ENCODE measurements at places on chromosomes 2 and 18.

- DNase-seq = no peak
Measured at GRCh38 chr2:20868377-20868776, 45.5 kb upstream of the LDAH start.

DNA sequence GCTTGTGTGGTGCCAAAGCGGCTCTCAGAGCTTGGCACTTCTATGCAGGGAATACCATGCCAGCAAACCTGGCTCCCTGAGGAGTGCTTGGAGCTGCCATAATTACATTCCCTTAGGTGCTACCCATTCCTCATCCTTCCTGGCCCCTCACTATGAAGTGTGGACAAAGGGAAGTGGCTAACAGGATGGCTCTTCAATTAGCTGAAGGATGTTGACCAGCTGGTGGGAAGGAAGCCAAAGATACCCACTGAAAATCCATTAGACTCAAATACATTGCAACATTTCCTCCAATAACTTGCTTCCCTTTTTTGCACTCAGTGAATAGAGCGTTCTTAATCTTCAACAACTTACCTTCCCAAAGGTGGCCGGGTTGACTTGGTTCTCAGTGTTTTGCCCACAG is 8.5 kb downstream of the RFX8 start:
- DNase-seq = no peak

GRCh38 chr2:74877781-74878433 is 44.0 kb downstream of the HK2 start:
- no peak for DNase-seq

- DNase-seq = no peak
Measured at GRCh38 chr18:54852780-54853675, 24.8 kb downstream of the RAB27B start.

GRCh38 chr2:6946722-6947121 is 29.5 kb downstream of the RNF144A start:
- no peak for DNase-seq

DNA sequence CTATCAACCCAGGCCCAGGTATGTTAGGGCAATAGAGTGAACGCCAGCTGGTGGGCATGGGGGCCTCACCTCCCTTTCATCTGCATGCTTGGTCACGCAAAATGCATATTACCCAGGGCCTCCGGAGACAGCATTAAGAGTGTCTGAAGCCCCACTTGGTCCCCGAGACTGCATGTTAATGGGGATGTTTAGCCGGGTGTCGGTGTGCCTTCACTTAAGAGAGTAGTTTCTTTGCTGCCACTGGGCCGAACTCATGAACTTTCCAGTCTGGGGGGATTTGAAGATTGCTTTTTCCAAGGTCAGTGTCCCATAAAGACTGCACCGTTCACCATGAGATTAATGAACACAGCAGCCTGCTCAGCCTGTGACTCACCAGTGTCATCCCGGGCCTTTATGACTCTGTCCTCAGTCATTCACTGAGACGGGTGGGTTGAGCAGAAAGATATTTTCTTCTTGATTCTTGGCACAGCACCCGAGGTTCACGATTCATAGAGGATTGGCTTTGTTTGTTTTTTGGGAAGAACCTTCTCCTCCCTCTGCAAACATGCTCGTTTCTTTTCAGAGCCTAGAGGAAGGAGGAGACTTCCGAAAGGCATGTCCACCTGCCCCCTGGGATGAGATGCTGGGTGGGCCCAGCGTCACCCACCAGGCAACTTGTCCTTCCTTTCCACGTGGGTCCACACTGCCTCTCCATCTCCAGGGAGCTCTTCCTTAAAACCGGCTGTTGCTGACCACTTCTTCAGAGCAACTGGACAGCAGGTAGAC is 199.1 kb downstream of the GLI2 start:
- no peak for DNase-seq

DNA sequence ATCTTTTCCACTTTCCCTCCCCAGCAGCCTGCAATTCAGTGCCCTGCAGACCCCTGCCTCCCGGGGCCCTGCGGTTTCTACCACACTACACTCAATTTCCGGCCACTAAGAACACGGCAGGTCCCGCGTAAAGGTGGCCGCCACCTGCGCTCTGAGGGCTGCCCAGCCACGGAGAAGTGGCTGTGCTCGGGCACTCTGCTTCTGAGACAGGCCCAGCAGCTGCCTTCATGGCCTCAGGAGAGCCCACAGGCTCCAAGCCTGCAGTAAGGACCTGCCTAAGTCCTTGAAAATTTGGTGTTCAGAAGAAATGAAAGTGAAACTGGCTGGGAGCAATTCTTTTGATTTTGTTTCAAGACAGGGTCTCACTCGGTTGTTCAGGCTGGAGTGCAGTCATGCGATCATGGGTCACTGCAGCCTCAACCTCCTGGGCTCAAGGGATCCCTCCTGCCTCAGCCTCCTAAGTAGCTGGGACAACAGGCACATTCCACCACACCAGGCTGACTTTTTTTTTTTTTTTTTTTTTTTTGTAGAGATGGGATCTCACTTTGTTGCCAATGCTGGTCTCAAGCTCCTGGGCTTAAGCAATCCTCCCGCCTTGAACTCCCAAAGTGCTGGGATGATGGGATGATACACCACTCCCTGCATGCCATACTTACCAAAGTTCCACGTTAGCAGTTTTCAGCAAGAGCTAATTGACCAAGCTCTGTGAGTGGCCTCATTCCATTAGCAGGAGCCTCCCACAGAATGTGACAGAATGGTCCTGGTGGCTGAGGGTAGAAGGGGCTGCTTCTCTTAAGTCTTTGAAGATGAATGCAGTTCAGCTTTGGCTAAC is 14.6 kb upstream of the ALPP start:
- DNase-seq = no peak

GRCh38 chr2:206477296-206477695 is 34.0 kb downstream of the ADAM23 start:
- no peak for DNase-seq

- DNase-seq = no peak
Measured at GRCh38 chr2:85042330-85042729, 71.4 kb downstream of the KCMF1 start.

DNA sequence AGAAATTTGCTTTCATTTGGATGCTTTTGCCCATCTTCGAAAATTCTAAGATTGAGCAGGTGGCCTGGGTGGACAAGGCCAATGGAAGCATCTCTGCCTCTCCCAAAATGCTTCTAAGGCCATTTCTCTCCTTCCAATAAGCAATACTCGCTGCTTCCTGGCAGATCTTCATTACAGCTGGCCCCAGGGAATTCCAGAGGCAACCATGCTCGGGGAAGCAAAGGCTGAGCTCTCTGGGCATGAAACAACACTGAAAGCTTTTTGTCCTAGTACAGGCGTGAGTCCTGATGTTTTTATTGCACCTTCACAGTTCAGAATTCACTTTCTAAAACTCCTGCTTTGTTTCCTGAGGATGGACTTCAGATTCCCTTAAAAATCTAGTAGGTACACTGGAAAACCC is 11.8 kb upstream of the NEDD4L start:
- DNase-seq = no peak

DNA sequence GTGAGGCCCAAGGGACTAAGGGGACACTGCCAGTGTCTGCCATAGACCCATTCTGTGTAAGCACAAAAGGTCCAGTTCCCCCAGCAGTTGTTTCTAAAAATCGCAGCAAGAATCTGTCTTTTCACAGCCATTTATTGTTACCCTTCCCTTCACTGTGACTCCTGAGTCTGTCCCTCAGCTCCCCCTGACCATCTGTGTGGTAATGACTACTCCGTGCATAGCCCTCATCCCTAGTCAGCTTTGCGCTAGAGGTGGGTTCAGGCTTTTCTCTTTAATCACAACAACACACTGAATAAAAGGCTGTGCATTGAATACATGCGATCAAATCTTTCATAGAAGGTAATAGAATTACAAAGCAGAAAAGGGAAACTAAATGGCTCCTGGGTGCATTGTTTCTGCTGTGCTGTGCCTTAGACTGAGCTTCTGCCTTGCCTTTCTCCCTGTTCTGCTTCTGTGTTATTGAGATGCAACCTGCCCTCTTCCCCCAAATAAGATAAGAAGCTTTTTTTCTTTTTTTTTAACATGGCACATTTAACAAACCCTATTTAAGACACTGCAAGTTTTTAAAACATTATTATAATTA is 836.0 kb upstream of the CDH2 start:
- no peak for DNase-seq

DNA sequence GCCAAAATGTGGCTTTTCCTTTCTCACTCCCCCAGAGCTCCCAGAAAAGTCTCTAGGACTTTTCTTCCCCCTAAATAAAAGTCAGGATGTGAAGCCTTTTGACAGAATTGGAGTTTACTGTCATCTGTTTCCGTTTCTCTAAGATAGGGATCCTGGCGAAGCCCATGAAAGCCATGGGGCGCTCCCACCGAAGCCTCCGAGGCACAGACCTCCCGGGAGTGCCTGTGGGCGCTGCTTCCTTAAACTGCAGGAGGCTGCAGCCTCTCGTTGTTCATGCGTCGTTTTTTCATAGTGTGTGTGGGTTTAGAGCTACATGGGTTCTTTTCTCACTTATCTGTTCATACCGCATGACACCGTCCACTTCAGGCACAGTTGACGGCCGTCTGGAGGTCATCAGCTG is 56.8 kb downstream of the ASAP2 start:
- no peak for DNase-seq

- no peak for DNase-seq
Measured at GRCh38 chr2:128724547-128724946, 405.9 kb upstream of the HS6ST1 start.

All from NCI-H2081 (cell line).